Non-pigmented ciliary epithelial cell (primary cell): ENCODE measurements at places on chromosomes 1 and 21.
A peak's percentile ranks its signal among the peaks of the same experiment; 100 is the strongest.

DNA sequence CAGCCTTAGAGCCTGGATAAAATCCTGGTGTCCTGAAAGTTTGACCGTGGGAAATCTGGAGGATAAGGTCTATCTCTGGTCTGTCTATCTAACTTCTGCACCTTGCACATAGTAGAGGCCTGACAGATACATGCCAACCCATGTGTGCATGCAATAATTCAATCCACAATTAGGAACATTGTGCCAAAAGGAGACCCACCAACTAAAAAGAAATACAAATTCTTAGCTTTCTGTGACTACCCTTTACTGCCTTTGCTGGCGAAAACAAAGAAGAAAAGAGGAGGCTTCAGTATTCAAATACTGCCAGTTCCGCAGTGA is 381 bp upstream of the KLHL20 start:
- DNase-seq: no peak

GRCh38 chr1:244941121-244941520 is 76.8 kb upstream of the HNRNPU start:
- no peak for DNase-seq

DNA sequence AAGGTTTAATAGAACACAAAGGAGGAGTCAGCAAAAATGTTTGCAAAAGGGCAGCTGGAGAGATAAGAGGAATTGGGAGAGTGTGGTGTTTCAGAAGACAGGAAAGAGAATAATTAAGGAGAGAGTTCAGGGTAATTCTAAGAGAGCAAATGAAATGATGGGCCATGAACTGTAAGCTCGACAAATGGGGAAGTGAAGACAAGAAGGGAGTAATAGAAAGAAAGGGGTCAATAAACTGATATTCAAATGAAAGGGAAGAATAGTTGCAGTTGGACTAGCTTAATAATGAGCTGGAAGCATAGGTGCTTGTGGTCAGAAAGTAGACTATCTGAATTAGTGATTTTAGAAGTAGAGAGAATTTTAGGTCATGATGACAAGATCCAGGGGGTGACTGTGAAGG is 15.6 kb upstream of the RNF220 start:
- no peak for DNase-seq

DNA sequence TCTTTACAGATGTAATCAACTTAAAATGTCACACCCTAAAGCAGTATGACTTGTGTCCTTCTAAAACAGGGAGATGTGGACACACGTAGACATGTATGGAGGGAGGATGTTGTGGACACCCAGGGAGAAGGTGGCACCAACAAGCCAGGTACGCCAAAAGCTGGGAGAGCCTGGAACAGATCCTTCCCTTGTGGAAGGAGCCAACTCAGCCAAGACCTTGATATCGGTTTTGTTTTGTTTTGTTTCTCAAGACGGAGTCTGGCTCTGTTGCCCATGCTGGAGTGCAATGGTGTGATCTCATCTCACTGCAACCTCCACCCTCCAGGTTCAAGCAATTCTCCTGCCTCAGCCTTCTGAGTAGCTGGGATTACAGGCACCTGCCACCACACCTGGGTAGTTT is 45.6 kb downstream of the CHAF1B start:
- DNase-seq: no peak

- no peak for DNase-seq
These were observed 22.1 kb upstream of the SSX2IP start for GRCh38 chr1:84712276-84712874.

DNA sequence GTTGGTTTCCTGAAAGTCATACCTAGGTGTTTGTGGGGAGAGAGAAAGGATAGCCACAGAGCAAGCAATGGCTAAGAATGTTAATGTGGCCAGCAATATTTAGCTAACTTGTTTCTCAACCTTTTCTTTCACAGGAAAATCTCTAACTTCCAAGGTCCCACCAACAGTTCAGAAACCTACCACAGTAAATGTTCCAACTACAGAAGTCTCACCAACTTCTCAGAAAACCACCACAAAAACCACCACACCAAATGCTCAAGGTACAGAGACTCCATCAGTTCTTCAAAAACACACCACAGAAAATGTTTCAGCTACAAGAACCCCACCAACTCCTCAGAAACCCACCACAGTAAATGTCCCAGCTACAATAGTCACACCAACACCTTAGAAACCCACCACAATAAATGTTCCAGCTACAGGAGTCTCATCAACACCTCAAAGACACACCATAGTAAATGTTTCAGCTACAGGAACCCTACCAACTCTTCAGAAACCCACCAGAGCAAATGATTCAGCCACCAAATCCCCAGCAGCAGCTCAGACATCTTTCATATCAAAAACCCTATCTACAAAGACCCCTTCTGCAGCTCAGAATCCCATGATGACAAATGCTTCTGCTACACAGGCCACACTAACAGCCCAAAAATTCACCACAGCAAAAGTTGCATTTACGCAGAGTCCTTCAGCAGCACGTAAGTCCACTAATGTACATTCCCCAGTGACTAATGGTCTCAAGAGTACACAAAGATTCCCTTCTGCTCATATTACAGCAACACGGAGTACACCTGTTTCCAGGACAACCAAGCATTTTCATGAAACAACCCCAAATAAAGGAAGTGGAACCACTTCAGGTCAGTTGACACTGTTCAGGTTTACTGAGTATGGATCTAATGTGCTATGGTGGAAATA is 15.3 kb downstream of the CD55 start:
- DNase-seq: peak; percentile 62

DNA sequence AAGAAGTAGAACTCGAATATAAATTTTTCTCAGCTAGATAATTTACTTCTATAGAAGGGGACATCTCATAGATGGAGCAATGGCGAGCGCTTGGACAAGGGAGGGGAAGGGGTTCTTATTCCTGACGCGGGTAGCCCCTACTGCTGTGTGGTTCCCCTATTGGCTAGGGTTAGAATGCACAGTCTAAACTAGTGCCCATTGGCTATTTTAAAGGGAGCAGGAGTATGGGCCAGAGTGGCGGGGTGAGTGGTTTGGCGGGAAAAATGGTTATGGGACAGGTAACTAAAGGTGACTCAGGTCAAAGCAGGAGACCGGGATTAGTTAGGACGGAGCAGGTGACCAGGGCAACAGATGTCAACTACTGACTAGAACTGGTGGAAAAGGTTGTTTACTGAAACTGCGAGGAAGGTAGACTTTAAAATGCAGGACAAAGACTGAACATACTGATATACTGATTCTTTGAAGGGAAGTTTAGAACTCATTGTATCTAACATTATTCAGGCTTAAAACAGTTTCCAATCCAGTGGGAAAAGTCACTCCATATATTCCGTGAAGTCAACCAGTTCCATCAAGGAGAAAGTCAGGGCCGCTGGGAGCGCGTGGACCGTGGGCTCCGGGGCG is 940 bp upstream of the ATAD3A start:
- DNase-seq: no peak

DNA sequence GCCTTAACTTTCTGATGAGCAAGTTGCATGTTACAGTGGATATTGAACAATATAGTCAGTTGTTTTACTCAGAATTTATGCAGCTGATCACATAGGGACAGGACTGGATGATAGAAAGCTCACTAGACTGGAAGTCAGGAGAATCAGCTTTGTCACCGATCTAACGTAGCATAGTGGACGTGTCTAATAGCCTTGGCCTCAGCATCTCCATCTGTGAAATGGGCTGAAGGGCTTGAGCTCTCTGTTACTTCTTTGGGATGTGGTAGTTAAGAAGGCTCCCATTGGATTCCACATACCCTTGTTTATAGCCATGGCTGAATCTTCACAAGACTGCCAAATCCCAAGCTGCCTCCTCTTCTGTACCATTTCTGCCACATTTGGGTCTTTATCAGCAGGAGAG is 190.6 kb downstream of the GRIK1 start:
- DNase-seq: no peak

DNA sequence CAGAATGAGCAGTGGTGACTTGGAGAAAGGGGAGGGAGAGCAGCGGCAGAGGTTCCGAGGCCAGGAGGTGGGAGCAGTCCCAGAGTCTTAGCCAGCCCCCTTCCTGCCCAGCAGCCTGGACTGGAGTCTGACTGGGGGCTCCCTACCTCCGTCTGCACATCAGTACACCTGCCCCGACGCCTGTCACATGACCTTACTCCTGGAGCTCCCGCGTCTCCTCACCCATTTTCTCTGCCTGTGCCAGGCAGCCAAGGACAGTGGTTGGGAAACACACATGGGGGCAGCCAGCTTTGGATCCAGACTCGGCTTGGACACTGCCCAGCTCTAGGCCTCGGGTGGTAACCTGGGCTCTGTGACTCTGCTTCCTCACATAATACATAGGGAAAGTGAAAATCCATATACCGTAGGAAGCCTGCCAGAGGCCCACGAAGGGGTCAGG is 16.9 kb downstream of the ACTRT2 start:
- no peak for DNase-seq

GRCh38 chr21:38712071-38712470 is 93.7 kb upstream of the ETS2 start:
- no peak for DNase-seq

- DNase-seq: no peak
These were observed 33.8 kb upstream of the ERO1B start for GRCh38 chr1:236315518-236315917.

- no peak for DNase-seq
These were observed at the start of gene ZNF593OS for GRCh38 chr1:26171084-26172072. ZNF593OS (minus strand) TSS chr1:26171832; CDS start chr1:26171661, 171 bp downstream.

- peak; percentile 60 for DNase-seq
These were observed 16.1 kb upstream of the PSMD4 start for GRCh38 chr1:151238467-151238739.

DNA sequence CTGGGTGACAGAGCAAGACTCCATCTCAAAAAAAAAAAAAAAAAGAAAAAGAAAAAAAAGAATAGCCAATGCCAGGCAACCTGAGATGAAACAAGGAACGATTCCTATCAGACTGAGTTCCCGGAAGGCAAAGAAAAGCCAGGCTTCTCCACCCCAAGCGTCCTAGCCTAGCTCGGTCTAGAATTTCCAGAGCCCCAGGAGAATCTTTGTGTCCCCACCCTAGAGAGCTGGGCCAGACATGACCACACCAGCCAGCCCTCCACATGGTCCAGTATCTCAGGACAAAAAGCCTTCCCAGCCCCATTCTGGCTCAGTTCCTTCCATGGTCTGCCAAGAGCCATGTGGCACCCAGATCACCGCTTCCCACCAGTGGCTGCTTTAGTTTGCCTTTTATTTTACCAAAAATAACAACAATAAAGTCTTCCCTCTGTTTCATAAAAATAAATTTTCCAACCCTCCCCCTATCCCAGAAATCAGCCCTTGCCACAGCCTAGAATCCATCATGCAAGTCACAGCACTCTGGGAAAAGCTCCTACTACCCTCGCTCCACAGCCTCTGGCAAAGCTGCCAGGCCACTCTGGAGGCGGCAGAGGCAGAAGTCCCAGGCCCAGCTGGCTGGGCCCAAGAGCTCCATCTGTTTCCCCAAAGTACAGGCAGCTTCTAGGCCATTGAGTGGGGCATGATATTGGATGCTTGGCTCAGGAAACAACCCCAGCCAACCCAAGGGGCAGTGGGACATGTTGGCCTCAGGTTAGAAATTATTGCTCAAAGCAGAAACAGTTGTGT is 3.5 kb upstream of the MKNK1 start:
- no peak for DNase-seq

DNA sequence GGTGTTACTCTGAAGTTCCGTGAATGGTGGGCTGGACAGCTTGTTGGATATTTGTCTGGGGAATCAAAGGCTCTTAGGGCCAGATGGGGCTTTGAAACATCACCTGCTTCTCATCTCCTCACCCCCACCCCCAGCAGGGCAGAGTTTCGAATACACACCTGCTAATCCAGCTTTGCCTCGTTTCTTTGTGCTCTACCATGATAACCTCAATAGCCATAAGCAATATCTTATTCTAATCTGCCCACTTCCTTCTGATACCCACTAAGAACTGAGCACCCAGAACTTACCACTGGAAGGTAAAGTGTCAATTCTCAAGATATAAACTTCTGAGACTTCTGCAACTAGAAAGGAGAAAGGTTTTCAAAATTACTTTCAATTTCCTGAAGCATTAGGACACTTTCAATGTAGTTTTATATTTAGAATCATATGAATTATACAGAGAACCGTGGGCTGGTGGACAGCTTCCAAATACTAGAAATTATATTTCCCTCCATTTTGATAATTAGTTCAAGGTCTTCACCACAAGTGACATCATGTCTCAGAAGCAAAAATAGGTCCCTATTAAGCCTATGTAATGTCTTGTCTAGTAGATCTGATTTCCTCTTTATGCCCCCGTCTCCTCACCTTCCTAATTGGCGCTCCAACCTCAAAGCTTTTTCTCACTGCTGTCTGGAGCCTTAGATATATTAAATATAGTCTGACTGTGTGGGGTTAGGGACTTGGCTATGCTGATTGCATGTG is 64.4 kb upstream of the NEK2 start:
- no peak for DNase-seq

DNA sequence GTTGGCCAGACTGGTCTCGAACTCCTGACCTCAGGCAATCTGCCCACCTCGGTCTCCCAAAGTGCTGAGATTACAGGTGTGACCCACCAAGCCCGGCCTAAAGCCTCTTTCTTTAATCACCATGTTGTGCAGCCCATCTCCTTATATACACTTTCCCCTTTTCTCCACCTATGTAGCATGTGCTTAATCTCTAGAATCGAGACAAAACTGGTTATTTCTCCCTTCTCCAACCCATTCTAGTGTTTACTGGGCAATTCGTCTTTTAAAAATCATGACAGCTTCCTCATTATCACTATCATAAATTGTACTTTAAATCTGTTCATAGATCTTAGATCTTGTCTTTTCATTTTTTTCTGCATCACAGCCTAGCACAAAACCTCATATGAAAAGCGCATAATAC is 285.7 kb downstream of the PDE4B start:
- no peak for DNase-seq

DNA sequence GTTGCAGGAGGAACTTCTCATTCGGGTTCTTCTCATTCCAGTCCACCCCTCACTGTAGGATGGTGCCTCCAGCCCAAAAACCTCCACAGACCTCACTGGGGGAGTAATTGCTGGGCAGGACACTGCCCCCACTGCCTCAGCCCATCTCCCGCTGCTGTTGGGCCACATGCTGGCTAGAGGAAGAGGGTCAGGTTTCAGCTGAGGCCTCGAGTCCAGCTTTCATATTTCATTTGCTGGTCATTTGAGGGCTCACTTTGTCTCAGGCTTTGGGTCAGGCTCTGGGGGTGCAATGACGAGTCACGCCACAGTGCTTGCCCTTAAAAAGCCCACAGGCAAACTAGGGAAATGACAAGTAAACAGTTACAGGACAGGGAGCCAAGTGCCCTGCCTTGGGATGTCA is 9.3 kb downstream of the CDK18 start:
- DNase-seq: no peak

DNA sequence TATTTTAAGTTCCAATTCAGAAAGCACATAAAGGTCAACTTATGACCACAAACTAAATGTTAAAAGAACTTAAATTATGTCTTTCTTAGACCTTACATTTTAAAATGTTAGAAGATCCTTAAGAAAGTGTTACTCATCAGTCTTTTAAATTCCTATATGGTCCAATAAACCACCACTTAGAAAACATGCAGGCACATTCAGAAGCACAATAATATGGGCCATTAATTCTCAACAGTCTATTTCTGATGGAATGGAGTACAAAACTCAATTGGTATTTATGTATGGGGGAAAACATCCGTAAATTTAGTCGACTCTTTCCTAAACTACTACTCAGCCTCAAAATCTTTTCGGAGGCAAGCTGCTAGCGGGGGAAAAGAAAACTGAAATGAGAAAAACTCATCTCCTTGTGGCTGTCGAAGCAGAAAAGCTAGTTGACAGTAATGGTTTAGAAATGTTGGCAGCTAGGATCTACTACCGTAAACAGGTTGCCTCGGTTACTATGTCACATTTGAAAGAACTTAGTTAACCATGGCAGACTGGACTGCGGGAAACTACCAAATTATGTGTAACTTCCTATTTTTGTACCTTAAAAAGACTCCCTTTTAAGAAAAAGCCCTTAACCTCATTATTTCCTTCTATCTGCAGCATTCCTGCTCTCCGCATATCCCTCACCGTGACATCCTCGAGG is 1.0 kb downstream of the TRMT1L start:
- no peak for DNase-seq
